AG08396 (cell line): ENCODE measurements at places on chromosomes 2 and 18.

GRCh38 chr2:83069724-83070123, 1389.4 kb downstream of the SUCLG1 start:
- no peak for DNase-seq

GRCh38 chr2:222300726-222301052, 1.9 kb upstream of the PAX3 start:
- DNase-seq, result no peak

GRCh38 chr2:171412571-171413175, 21.1 kb downstream of the METTL8 start:
- no peak for DNase-seq

DNA sequence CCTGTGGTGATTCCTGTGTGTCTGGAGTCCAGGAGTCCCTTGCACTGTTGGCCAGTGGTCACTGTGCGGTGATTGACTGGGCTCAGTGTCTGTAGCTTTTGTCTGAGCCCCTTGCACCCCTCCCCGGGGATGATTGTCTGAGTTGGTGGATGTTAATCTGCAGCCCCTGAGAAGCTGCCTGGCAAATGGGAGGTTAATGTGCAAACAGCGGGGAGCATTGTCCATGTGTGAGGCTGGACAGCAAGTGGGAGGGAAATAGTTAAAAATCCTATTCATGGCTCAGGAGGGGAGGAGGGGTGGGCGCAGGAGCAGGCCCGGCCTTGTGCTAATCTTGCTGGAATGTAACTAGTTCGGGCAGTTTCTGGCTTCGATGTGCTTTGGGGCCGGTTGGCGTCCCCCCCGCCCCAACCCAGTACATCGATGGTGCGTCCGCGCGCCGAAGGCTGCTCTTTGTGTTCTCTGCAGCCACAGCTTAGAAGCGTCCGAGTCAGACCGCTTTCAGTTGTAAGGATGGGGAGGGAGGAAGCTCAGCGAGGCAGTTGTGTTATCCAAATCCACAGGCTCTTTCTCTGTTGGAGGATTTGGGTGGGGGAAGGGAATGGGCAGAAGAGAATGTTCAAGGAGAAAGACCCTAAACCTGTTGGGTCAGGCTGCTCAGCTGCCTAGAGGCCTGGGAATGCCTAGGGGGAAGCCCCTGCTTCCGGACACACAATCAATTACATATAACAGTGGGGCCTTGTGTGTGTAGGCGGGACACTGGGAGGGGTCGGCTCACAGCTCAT, 71.8 kb downstream of the TGOLN2 start:
- DNase-seq, result peak; percentile 73

GRCh38 chr2:158507141-158507540, 50.4 kb downstream of the PKP4 start:
- DNase-seq, result no peak

- DNase-seq, result no peak
Observed at GRCh38 chr2:28606986-28607441, 111.2 kb downstream of the PLB1 start.

DNA sequence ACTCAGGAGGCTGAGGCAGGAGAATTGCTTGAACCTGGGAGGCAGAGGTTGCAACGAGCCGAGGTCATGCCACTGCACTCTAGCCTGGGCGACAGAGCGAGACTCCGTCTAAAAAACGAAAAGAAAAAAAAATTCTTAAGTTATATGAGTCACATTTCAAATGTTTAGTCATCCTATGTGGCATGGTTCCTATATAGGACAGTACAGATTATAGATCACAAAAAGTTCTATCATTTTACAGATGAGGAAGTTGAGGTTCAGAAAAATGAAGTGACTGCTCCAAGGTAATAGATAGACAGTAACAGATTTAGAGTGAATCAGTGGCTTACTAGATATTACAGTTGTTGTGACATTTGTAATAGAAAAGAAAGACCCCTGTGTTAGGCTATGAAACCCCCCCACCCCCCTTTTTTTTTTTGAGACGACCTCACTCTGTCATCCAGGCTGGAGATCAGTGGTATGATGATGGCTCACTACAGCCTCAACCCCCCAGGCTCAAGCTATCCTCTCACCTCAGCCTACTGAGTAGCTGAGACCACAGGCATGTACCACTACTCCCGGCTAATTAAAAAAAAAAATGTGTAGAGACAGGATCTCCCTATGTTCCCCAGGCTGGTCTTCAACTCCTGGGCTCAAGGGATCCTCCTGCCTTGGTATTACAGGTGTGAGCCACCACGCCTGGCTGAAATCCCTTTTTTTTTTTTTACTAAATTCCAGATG, 22.7 kb downstream of the PTPN4 start:
- no peak for DNase-seq

DNA sequence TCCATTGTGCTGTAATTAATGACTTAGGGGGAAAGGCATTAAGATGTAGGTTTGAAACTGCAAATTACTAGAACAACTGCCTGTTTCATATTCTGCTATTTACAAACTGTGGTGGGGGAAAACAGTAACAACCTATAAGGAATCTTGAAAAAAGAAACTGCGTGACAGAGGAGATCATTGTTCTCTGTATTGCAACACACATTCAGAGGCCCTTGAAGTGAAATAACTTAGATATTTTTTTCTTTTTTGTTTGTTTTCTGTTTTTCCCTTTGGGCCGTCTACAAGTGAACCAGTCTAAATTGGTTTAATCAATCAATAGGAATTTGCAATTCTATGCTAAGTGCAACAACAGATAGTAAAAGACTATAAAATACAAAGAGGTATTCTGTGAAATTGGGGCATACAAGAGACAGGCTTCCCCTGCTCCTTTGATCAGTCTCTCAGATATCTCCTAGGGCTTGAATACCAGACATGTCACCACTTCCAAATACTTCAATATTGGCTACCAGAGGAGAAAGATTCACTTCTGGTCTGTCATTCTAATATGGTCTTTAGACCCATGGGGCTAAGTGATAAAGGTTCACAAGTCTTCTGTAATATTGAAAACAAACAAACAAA, 2055.1 kb upstream of the CELF4 start:
- no peak for DNase-seq

- no peak for DNase-seq
Observed at GRCh38 chr2:56981554-56981953, 797.8 kb downstream of the CCDC85A start.

DNA sequence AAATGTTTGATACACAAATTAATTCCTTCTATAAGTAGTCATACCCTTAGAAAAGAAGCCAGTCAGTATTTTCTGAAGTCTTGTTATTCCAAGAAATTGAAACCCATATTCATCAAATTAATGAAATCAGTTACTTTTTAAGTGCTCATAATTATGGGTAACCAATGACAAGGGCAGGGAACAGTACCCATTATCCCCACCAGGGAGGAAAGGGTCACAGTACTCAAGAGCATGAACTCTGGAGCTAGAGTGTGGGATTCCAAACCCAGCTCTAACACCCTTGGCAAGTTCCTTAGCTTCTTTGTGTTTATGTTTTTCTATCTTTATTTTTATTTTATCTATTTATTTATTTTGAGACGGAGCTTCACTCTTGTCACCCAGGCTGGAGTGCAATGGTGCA, 68.4 kb downstream of the CCDC148 start:
- DNase-seq, result no peak

- DNase-seq, result no peak
Observed at GRCh38 chr2:101255501-101255900, 2.8 kb downstream of the CNOT11 start.

GRCh38 chr2:129829588-129829987, 149.9 kb upstream of the RAB6C start:
- no peak for DNase-seq

DNA sequence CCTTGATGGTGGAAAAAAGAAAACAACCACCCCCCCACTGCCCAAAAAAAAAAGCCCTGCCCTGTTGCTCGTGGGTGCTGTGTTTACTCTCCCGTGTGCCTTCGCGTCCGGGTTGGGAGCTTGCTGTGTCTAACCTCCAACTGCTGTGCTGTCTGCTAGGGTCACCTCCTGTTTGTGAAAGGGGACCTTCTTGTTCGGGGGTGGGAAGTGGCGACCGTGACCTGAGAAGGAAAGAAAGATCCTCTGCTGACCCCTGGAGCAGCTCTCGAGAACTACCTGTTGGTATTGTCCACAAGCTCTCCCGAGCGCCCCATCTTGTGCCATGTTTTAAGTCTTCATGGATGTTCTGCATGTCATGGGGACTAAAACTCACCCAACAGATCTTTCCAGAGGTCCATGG, 28.0 kb downstream of the MAL start:
- DNase-seq, result no peak

- DNase-seq, result no peak
Observed at GRCh38 chr2:176395273-176395854, 126.1 kb downstream of the MTX2 start.

DNA sequence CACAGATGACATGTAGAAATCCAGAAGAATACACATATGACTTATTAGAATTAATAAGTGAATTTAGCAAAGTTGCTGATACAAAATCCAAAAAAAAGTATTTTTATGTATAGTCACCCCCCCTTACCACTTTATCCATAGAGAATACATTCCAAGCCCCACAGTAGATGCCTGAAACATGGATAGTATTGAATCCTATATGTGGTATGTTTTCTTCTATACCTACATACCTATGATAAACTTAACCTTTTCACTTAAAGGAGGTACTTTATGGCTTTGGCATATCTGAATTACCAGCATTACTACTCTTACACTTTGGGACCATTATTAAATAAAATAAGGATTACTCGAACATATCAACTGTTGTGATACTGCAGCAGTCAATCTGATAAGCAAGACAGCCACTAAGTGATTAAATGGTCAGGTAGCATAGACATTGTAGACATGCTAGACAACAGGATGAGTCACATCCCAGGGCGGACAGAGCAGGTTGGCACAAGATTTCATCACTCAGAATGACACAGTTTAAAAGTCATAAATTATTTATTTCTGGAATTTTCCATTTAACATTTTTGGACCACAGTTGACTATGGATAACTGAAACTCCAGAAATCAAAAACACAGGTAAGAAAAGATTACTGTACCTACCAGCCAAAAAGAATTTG, 208.2 kb upstream of the CHAC2 start:
- no peak for DNase-seq

- no peak for DNase-seq
Observed at GRCh38 chr18:49910986-49911385, 97.7 kb upstream of the ACAA2 start.

GRCh38 chr2:11056614-11057013, 98.7 kb upstream of the SLC66A3 start:
- peak; percentile 83 for DNase-seq

- DNase-seq, result no peak
Observed at GRCh38 chr2:3503483-3503882, 15.8 kb downstream of the ADI1 start.

DNA sequence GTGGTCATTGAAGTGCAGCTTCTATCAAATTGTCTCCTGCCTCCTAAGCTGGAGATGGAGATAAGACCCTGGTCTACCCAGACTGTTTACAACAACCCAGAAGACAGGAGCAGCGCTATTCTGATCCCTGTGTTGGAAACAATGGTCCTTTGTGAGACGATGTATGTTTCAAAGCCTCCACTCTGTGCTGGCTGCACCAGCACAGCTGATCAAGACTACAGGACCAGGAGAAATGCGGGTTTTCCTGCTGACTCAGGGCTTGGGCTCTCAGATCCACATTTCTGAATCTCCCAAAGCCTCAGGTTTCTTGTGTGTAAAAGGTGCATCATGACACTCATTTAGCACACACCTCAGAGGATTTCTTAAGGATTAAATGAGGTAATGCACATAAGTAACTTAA, 92.0 kb downstream of the POU3F3 start:
- no peak for DNase-seq

GRCh38 chr2:105215586-105216192, 25.9 kb upstream of the GPR45 start:
- no peak for DNase-seq

- no peak for DNase-seq
Observed at GRCh38 chr2:10554961-10555809, 107.1 kb upstream of the ODC1 start.

DNA sequence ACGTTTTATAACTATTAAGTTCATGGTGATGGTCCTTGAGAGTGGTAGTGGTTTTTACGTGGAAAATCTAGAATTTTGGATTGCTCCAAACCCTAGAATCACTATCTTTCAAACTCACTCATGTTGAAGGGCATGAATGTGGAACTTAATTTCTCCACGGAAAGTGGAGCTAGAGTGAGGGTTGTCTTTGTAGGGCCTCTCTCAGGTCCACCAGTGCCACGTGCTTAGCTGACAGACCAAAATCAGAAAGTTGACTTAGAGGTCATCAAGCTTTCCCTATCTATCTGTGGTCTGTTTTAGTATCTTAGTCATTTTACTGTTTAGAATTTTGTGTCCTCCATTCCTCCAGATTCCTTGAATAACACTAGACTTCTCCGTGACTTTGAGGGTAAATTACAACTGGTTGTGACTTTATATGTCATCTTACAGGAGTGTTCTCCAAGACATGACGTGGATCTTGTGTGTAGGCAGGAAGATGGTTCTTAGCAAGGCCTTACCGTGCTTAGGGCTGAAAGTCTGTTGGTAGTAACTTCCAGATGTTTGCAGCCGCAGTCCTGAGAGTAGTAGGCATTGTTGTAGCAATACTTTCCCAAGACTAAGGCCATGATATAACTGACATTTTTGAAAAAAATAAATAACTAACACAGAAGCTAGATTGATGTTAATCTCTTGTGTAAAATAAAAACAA, 26.8 kb downstream of the DIS3L2 start:
- DNase-seq, result no peak

GRCh38 chr2:174605687-174606086, 8.1 kb upstream of the WIPF1 start:
- DNase-seq, result no peak

GRCh38 chr2:39431592-39432316, 5.3 kb downstream of the MAP4K3 start:
- DNase-seq, result no peak

GRCh38 chr2:152122161-152122560, 23.3 kb upstream of the CACNB4 start:
- DNase-seq, result no peak

- DNase-seq, result no peak
Observed at GRCh38 chr2:201004370-201004769, 40.9 kb upstream of the ORC2 start.

DNA sequence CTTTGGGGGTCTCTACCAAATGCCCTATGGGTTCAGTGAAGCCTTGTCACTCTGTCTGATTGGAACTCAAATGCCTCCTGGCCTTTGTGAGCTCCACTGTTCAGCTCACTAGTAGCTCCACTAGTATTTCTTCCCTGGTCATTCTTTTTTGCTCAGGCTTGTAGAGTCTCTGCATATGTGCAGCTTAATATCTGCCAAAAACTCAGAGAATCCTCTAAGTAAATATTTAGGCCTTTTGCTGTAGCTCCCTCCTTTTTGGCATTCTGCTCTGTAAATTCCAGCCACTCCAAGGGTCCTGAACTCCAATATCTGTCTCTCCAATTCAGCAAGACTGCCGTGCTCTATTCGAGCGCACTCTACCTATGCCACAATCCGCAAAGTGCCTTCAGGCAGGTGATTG, 146.5 kb downstream of the MAIP1 start:
- no peak for DNase-seq

DNA sequence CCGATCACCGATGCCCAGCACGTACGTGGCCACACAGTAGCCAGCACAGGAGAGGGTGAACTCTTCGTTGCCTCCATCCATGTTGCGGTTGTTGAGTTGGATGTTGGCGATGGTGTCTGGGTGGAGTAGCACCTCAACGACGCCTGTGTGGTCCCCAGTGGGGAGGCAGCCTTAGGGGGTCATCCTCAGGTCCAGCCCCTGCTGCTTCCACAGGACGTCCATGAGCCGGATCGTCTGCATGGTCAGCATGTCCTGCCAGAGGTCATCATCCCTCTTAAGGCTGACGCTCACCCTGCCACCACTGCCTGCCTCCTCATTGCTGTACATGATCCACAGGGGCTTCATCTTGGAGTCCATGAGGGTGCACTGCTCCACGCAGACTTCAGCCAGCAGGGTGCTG, 369.3 kb downstream of the CMPK2 start:
- no peak for DNase-seq

GRCh38 chr2:207770602-207771404, 1.1 kb upstream of the FZD5 start:
- DNase-seq, result no peak
